ENCODE measurements at places on chromosomes 12 and 14.
A peak's percentile ranks its signal among the peaks of the same experiment; 100 is the strongest.

DNA sequence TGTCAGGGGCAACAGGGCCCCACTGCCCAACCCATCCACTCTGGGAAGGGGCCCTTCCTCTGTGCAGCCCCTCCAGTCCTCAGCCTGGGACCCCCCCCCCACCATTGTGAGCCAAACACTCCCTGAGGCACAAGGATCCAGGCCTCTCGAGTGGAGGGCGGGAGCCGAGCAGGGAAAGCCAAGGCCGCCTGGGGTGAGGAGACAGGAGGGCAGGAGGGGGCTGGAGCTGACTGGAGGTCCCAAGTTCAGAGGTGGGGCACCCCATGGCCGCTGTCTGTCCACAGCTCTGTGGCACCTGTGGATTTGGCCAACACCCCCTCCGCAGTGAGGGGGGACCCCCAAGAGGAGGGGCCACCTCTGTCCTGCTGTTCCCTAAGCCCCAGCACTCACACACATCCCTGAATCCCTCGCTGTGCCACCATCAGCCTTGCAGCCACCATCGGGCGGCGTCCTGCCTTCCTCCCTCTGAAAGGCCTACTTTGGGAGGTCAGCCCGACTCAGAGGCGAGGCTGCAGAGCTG, 25.4 kb upstream of the C14orf180 start:
- no peak for DNase-seq

DNA sequence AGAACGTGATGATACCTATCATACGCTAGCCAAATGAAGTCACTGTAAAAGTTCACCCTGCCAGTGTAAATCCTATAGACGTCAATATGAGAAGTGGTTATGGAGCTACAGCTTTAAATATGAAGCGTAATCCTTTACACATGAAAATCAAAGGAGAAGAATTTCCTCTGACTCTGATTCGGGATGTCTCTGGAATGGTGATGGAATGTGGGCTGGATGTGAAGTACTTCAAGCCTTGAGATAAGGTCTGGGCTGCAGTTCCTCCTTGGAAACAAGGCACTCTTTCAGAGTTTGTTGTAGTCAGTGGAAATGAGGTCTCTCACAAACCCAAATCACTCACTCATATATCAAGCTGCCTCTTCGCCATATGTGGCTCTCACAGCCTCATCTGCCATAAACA, 53.1 kb upstream of the NAP1L1 start:
- no peak for DNase-seq

- DNase-seq, result peak; percentile 62
Measured at GRCh38 chr12:3076730-3077571, at the start of gene TSPAN9. TSS of gene TSPAN9 (plus strand) at chr12:3077379. CDS start at chr12:3201194, 123,815 bp downstream.

- DNase-seq, result no peak
Measured at GRCh38 chr12:21771311-21771710, 3.2 kb downstream of the KCNJ8 start.

- no peak for DNase-seq
Measured at GRCh38 chr12:60842181-60842580, 1246.4 kb downstream of the SLC16A7 start.

DNA sequence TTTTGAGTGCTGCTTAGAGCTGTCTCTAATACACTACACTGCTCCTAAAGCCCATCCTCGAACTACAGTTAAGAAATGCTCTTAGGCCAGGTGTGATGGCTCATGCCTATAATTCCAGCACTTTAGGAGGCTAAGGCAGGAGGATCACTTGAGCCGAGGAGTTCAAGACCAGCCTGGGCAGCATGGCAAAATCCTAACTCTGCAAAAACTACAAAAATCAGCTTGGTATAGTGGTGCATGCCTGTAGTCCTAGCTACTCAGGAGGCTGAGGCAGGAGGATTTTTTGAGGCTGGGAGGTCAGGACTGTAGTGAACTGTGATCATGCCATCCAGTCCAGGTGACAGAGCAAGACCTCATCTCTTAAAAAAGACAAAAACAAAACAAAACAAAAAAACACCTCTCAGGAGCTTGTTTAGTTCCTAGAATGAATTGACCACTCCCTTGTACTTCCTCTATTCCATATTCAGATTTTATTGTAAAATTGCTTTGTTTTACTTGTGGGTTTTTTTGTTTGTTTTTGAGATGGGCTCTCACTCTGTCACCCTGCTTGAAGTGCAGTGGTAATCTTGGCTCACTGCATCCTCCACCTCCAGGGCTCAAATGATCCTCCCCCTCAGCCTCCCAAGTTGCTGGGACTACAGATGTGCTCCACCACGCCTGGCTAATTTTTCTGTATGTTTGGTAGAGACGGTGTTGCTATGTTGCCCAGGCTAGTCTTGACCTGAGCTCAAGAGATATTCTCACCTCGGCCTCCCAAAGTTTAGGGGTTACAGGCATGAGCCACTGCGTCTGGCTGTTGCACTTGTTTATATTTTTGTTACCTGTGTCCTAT, 13.6 kb downstream of the MDM2 start:
- no peak for DNase-seq

DNA sequence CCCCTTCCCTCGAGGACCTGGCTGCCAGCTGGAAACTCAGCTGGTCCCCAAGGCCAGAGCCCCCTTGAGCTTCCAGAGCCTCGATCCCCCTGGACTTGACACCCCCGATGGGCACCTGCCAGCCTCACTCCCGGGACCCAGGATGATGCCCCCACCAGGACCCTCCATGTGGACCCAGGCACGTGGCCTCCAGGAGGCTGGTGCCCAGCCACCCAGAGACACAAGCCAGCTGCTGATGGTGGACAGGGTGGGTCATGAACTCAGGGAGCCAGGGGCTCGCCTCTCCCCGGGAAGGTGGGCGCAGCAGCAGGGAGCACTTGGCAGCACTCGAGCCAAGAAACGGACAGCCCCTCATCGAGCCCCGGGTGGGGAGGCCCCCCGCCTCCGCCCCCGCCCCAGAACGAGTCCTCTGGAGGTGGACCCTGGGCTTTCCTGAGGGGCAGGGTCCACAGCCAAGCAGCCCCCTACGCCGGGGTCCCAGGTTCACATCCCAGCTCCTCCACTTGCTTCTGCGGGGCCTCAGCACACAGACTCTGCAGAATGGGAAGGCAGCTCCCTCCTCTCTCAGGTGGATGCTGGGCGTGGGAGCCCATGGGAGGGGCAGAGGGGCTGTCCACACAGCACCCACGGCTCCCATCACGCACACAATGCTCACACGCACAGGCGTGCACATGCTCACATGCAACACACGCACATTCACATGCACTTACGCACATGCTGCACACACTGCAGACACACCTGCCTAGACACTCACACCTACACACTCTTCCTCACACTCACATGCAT, 12.1 kb downstream of the C14orf180 start:
- DNase-seq, result no peak

DNA sequence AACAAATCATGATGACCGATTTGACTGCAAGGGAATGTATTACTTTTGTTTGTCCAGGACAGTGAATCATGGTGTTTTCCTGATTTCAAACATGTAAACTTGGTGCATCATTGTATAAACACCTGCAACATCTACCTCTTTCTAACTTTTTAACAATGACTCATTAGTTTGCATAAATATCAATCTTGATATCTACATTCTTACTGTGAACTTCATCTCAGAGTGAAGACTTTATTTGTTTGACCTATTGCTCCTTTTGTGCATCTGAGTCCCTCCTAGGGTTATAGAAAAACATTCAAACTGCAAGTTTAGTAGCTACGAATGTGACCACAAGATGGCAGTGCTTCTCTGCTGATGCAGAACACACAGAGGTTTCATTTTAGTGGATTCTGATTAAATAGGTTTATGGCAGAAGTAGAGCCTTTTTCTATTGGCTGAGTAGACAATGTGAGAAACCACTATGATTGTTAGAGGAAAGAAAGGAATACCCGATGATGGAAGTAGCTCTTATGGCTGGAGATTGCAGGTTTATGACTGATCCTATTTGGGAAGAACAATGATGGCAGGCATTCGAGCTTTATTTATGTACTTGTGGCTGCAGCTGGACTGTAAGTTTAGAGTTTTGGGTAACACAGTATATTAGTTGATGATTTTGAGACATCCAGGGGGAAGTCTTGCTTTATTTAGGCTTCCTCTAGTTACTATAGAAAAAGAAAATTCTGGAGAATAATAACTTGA, 244.2 kb upstream of the OR4E1 start:
- peak; percentile 16 for DNase-seq

DNA sequence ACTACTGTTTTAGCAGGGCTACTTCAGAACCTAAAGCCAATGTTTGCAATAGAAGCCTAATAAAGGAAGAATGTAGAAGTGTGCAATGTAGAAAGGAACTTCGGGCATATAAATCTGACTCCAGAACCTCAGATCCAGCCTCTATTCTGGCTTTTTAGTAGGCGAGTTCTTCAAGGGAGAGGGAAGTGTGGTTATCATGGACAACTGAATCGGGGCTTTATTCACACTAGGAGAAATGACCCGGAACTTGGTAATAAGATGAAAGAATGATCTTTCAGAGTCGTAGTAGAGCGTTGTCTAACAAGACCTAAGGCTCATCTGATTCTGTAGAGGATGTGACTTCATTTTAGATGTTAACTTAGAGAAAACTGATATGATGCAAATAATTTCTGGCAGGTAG, 72.9 kb downstream of the CRADD start:
- DNase-seq, result no peak

GRCh38 chr12:3725388-3726115, 27.4 kb downstream of the CRACR2A start:
- DNase-seq, result no peak

DNA sequence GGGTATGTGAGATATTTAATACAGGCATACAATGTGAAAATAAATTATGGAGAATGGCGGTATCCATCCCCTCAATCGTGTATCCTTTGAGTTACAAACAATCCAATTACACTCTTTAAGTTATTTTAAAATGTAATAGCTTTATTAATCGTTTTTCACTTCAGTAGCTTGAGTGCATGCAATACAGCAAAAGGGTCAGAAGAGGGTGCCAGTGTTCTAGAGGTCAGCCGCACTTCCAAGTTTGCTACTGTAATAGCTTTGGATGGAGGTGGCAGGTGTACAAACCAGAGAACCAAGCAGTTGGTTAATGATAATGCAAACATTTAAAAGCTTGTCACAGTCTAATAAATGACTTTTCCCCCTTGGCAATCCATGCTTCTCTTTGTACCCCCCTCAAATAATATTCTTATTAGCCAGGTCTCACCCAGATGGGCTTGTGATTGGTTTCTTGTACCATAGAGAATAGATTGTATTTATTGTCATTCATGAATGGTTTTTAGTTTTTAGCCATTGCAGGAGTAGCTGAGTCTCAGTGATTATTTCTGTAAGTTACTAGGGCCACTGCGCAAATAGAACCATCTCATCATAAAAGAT, 127.0 kb downstream of the ERC1 start:
- DNase-seq, result peak; percentile 78

GRCh38 chr14:22070119-22070982, 396.7 kb upstream of the OR4E1 start:
- DNase-seq, result no peak

DNA sequence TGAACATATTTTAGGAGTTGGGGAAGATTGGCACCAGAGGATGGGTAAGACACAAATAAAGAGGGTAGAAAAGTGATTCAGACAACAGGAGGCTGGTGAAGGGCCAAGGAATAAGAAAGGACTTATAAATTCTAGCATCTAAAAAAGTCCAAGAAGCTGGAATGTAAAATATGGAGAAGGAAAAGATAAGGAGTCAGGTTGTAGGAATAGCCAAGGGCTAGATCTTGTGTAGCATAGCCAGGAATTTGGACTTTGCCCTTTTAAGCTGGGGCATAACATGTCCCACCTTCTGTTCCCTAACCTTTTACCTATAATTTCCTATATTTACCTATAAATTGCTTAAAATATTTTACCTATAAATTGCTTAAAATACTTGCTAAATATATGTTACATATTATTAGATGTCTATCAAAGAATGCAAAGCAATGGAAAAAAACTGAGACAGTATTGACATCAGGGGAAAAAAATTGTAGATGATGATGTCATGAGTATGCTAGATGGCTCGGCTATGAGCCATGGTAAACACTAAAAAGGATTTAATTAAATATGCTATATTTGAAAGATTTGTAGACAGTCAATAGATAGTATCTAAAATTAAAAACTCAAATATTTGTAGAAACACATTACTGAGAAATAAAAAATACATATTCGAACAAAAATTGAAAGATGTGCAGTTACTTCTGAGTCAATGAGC, 99.7 kb upstream of the PLEKHG7 start:
- no peak for DNase-seq

- peak; percentile 38 for DNase-seq
Measured at GRCh38 chr14:96016501-96017160, 22.5 kb upstream of the C14orf132 start.

- DNase-seq, result no peak
Measured at GRCh38 chr14:59356312-59356711, 108.9 kb downstream of the GPR135 start.

- no peak for DNase-seq
Measured at GRCh38 chr12:45665941-45666340, 63.6 kb upstream of the ARID2 start.

DNA sequence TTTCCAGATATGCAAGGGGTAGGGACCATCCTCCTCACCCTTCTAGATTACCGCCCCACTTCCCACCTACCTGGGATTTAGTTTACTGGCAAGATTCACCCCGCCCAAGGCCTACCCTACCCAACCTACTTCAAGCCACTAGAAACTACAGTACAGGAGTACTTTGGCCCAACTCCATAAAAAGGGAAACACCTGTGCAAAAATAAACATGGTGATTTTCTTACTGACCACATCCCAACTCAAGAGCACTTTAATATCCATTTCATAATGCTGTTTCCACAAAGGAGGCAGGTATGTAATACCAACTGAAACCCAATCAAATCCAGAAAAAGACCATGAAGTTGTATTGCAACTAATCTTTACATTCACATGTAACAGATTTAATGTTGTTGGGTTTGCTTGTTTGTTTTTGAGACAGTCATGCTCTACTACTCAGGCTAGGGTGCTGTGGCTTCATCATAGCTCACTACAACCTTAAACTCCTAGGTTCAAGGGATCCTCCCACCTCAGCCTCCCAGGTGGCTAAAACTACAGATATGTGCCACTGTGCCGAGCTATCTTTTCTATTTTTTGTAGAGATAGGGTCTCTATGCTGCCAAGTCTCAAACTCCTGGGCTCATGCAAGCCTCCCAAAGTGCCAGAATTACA, 41.7 kb upstream of the RAP1B start:
- no peak for DNase-seq

DNA sequence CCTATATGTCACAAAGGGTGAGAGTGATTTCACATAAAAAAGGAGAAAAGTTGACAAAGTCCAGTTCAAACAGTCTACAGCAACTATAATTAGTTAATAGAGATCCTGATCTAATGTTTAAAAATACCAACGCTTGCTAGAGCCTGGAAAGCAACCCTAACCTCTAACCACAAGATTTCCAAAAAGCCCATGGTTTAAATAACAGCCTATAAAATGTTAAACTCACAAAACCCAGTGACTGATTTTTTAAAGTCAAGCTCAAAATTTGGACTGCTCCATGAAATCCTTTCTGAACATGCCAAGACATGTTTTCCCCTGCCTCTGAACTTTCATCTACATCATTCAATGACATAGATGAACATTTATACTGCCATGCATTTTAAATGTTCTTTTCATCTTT, 81.6 kb downstream of the PLEKHG7 start:
- no peak for DNase-seq

GRCh38 chr12:13777374-13777773, 204.0 kb downstream of the GRIN2B start:
- DNase-seq, result no peak

Measured in NCI-H1436 (cell line).